Activated CD4-positive, alpha-beta T cell treated with anti-CD3 and anti-CD28 coated beads, Interleukin-2, amount 10 ng/mL, durations not matched to agents 7 days and 5 days (primary cell): ENCODE measurements at places on chromosomes 4 and X. TPM values are rescaled to one million over a fixed set of nuclear protein-coding genes. Genes with fewer than 3 reads are reported as not detected.

RELL1 gene
- 32.3 TPM for total RNA-seq

PDZD4 gene
- total RNA-seq = 0.32 TPM

SCLT1 gene
- total RNA-seq = 32.8 TPM

EMCN gene
- total RNA-seq = not detected

ATP10D gene
- 3.7 TPM for total RNA-seq

BEX5 gene
- total RNA-seq = 2.2 TPM

ARAF gene
- 82.0 TPM for total RNA-seq

MORC4 gene
- 7.7 TPM for total RNA-seq

CFAP97 gene
- total RNA-seq = 44.3 TPM

BMX gene
- not detected for total RNA-seq

SPANXA2 gene
- total RNA-seq = not detected

MAGEA1 gene
- total RNA-seq = not detected

TXK gene
- total RNA-seq = 42.0 TPM

MAGEB1 gene
- total RNA-seq = not detected

XG gene
- not detected for total RNA-seq

LONRF3 gene
- total RNA-seq = 0.29 TPM

GAGE2A gene
- not detected for total RNA-seq

GLRA2 gene
- total RNA-seq = not detected

YIPF7 gene
- not detected for total RNA-seq

PPP3CA gene
- 24.6 TPM for total RNA-seq

CFAP47 gene
- not detected for total RNA-seq

STATH gene
- not detected for total RNA-seq

MXRA5 gene
- not detected for total RNA-seq

CXCL11 gene
- not detected for total RNA-seq

NDNF gene
- 0.06 TPM for total RNA-seq

ERVMER34-1 gene
- not detected for total RNA-seq

GIMD1 gene
- not detected for total RNA-seq

CYBB gene
- total RNA-seq = not detected
